ENCODE measurements at places on chromosomes 7 and 10.

- no peak for DNase-seq
Observed at GRCh38 chr10:92076722-92077121, 153.2 kb downstream of the BTAF1 start.

GRCh38 chr7:1850111-1850975 is 180.3 kb downstream of the ELFN1 start:
- no peak for DNase-seq

GRCh38 chr10:7101451-7101850 is 309.4 kb downstream of the SFMBT2 start:
- no peak for DNase-seq

DNA sequence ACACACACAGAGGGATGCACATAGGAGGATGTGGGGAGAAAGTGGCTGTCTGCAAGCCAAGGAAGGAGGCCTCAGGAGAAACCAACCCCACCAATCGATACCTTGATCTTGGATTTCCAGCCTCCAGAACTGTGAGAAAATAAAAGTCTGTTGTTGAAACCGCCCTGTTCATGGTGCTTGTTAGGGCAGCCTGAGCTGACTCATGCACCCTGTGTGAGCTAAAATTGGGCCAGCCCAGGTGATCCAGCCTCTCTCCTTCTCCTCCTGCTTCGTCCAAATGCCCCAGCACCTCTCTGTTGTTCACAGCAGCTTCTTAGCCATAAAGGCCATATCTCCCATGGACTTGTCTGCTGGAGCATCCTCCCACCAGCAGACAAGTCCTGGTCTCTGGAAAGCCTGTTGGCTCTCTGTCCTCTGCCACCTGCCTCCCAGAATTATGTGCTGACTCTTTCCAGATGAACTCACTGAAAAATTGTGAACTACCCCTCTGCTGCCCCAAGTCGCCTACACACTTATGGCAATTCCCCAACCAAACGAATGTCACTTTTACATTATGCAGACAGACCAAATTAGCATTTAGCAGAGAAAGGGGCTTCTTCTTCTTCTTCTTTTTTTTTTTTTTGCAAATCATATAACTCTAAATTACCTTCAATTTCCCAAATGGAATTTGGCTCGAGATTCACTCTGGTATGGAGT is 30.2 kb upstream of the CARD11 start:
- DNase-seq: no peak

DNA sequence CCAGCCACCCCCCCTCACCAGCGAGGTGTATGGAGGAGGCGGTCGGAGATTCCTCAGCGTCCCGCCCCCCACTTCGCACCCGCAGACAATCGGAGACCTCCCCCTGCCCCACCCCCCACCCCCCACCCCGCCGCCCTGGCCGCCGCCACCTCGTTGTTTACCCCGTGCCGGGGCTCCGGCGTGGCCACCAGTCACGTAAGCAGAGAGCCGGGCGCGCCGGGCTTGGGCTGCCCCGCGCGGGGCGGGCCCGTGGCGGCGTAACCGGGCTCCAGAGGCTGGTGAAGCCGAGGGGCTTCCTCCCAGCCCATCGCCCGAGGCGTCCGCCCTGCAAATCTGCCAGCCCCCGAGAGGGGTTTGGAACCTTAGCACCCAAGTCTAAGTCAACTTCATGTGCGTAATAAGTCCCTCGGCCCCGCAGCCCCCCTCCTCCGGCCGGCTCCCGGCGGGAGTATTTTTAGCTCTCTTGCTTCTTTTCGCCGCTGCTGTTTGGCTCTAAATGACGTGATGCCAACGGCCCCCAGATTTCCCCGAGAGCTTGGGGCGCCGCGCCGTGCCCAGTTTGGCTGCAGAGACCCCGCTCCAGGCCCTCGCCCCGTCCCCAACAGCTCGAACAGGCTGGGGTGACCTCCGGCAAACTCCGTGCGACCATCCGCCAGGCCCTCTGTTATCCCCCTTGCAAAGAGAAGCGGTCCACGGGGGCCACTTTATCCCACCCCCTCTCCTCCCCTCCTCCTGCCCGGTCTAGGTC is 2.7 kb downstream of the MXI1 start:
- peak; percentile 31 for DNase-seq

DNA sequence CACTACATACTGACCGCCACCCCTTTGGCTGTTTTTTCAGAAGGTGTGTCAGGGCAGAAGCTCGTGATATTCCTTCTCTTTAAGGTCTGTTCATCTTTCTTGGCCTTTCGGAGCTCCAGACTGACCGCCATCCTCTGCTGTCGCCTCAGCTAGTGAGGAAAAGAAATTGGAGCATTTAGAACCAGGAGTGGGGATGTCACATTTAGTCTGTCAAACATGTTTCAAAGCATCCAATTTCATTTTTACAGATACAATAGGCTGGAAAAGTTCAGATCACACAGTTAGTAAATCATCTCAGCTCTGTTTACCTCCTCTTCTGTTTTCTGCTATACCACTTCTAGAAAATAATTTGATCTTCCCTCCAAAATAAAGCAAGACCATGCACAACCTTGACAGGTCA is 4.8 kb downstream of the KPNA7 start:
- DNase-seq: no peak

GRCh38 chr10:2935647-2936386 is 131.5 kb upstream of the PFKP start:
- no peak for DNase-seq

- DNase-seq: no peak
Observed at GRCh38 chr10:79289801-79290200, 57.5 kb upstream of the PPIF start.

GRCh38 chr10:2882628-2883027 is 184.7 kb upstream of the PFKP start:
- DNase-seq: no peak

DNA sequence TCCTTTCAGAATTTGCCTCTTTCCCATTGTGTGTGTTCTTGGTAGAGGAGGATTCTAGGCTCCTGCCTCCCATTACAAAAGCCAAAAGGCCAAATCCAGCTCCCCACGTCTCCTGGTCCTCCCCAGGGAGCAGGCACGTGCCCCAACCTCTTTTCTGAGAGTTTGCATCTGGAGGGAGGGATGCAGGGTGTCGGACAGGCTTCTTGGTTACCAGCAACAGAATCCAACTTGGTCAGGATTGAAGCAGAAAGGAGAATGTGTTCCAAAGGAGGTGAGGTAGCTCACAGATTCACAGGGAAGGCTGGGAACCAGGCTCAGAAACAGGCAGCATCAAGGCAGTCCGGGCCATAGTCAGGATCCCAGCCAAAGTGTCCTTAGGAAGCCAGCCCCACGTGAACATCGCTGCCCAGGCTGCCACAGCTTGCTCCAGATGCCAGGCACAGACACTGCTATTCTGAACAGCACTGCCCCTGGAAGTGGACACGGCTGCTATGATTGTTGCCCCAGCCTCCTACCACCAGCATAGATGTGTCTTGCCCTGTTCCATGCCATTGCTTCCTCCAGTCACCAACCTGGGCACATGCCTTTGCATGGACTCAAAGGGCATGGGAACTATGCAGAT is 264.2 kb upstream of the ZMIZ1 start:
- no peak for DNase-seq

- DNase-seq: no peak
Observed at GRCh38 chr7:11404355-11404754, 427.6 kb downstream of the THSD7A start.

DNA sequence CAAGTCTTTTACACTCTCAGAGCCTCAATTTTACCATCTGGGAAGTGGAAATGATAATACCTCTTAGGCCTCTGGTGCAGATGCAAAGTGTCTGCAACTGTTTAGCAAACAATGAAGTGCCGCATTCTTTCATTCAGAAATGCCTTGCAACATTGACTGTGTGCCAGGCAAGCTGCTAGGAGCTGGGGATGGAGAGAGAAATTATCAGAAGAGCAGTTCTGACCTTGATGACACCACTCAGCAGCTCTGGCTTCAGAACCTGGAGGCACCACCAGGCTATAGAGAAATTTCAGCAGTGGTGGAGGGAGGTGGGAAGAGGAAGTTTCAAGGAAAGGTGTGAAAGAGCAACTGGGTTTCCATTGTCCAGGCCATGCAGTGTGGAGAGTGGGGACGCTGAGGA is 78.1 kb upstream of the HABP2 start:
- no peak for DNase-seq

DNA sequence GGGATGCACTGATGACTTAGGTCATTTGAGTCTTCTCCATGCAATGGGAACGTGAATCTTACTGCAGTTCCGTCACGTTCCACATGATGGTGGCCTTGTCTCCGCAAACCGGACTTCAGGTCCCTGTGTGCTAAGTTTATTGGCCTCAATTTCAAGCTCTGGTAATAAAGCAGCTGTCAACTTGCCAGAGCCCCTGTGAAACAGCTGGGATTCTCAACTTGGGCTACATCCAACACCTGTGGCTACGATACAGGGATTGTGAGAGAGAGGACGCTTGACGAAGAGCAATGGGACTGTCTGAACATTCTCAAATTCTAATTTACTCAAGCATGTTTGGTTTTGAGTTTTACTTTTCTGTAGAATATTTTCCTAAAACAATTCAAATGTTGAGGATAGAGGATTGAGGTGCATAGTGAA is 174.2 kb downstream of the PTN start:
- DNase-seq: no peak

GRCh38 chr10:122911889-122912484 is 1.6 kb downstream of the FAM24A start:
- peak; percentile 33 for DNase-seq

DNA sequence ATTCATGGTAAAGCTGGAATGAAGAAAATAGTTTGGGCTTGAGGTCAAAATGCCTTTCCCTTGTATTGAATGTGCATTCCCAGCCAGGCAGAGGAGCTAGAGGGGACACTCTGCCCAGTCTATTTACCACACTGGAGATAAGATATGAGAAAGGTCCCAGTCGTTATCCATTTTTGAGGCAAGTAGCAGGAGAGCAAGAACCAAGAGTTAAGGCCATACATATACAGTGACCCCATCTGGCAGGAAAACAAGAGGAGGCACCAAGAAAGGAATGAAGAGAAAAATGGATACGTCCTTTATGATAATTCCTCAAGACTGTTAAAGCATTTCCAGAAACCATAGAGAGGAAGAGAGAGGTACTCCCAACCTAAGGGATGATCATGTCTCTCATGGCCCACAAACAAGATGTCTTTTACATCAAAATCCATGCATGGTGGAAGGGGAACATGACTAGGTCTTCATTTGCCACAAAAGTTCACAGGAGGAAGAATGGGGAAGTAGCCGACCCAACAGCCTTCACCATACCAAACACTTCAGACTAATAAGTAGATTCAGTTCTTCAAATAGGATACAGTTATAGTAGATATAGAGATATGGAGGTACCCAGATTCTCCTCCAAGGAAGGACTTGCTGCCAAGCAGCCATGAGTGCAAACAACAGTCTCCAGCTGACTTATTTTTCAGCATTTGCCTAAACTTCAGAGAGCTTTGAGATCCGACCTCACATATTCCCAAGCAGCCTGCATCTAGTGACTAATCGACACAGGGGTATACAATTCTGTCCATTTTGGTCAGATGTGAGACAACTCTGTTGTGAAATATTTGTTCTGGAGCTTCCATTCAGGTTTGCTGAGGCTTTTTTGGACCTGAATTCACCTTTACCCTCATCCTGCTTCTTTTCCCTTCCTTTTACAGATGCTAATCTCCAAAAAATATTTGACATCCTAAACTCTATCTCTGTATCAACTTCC is 61.1 kb upstream of the CCDC71L start:
- no peak for DNase-seq

DNA sequence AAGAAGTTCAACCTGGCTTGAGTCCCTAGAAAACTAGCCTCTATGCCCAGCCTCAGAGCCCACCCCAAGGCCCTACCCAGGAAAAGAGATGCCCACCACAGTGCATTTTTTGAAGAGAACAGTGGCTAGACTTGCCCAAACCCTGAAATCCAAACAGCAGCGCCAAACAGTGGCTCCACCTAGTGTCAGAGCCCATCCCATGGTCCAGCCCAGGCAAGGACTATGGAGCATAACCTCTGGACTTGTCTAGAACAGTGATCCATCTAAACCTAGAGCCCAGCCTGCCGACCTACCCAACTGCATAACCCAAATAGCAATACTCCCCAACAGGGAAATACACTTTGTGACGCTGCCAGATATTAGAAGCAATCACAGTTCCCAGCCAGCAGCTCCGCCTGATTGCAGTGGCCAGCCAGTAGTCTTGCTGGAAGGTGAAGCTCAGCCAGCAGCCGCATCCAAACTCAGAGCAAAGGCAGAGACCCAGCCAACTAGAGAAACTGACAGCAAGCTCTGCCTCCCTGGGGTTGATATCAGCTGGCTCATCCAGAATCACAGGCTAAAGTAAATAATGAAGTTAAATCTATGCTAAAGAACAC is 44.5 kb downstream of the HBP1 start:
- no peak for DNase-seq

DNA sequence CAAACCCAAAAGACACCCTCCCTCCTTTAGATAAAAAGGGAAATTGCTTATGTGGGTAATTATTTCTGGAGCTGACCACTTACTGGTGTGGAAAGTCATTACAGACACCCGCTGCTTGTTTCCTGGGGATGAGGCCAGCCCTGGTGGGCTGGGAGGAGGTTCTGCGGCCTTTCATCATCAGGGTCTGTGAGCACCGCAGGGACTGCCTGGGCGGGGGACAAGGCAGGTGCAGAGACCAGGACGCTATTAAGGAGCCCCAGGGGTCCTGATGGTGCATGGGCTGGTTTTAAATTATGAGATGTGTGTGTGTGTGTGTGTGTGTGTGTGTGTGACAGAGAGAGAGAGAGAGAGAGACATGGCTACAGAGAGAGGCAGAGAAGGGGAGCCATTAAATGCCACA is 171.2 kb downstream of the DNAJB6 start:
- no peak for DNase-seq

DNA sequence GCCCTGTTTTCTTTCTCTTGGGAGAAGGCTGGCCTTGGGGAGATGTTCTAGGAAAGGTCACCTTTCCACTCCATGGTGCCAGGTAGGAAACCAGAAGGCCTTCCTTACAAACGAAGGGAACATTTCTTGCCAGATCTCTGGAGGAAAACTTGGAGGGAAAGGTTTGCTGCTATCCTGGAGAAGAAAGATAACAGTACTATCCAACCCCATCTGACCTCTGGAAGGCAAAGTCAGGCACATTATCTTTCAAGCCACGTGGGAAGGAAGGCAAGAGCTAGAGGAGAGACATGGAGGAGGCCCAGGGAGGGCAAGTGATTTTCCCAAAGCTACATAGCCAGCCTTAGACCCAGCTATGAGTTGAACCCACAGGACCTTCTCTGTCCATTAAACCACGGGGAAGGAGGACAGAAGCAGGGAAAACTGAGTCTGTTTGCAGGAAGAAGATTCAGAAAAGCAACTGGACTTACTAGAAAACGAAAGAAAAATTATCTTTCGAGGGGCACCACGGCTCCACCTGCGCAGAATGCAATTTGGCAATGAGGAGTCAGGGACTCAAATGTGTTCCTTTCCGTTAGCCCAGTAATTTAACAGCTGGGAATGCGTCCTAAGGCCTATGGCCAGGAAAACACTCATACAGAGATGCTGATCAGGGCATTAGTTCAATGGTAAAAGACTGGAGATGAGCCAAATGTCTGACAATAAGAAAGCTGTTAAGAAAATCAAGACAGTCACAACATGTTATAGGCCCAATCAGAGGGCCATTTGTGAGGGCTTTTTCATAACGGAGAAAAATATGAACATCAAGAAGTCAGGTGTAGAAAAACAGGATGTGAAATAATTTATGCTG is 32.0 kb upstream of the PSAP start:
- DNase-seq: no peak
